Stimulated activated CD8-positive, alpha-beta memory T cell treated with anti-CD3 and anti-CD28 coated beads, Interleukin-2, amount 100 ng/mL, for 1 hour (primary cell): ENCODE measurements at places on chromosomes 5 and 9.

DNA sequence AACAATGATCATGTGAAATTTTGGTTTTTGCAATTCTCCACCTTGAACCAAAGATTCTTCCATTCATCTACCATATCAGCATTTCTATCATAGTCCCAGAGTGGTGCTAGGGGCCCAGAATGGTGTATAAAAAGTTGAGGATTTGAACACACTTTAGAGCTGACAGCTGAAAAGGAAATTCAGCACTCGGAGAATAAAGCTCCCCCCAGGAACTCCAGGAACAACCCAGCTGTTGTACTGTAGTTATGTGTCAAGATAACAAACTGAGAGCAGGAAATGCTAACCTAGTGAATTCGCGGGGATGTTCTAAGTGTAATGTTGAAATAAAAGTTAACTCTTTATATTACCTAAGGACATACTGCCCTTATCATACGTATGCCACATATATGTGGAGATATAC, 216.7 kb downstream of the NFIB start:
- DNase-seq, result no peak

- no peak for DNase-seq
Measured at GRCh38 chr5:1883925-1884677, 1.4 kb upstream of the IRX4 start.

DNA sequence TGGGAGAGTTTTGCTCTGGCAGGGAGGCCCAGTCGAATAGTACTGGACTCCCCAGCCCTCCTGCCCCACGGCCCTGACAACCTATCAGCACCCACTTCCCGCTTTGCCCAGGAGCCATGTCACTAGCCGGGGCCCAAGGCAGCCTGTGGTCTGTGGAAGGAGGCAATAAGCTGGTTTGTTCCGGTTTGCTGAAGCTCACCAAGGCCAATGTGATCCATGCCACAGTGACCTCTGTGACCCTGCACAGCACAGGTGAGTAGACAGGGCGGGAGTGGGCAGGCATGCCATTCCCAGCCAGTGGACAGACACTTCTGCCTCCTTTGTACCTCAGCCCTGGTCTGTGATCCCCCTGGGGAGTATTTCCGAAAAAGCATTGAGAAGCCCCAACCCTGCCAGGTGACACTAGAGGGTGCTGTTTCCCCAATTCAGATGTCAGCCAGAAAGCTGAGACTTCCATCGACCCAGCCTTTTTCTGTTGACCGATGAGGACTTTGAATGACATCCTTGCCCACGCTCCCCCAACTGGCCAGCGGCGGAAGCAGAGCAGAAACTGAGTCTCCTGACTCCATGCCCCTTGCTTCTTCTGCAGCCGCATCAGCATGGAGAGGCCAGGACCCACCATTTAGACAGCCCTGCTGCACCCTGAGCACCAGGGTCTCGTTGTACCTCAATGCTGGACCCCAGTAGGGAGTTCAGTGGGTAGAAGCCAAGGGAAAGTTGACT, 9.6 kb downstream of the PCYOX1L start:
- DNase-seq, result no peak

- no peak for DNase-seq
Measured at GRCh38 chr5:146116361-146116760, 11.0 kb upstream of the PLAC8L1 start.

- DNase-seq, result no peak
Measured at GRCh38 chr5:39650008-39650762, 225.4 kb upstream of the DAB2 start.

DNA sequence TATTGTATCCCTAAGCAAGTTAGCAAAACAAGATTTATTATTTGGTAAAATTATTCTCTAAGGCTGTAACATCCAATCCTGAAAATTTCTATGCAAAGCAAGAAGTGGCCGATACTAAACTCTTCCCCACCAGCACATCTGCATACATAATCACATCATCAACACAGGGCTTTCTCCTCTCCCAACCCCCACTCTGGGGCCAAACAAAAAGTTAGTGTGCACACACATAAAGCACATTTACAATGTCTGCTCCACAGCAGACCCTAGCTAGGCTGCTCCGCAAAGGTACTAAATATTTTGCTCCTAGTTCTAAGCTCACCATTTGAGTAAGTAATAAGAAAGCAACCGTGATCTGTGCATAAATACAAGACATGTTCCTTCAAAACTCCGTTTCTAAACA, 3.6 kb downstream of the RNF130 start:
- no peak for DNase-seq

GRCh38 chr5:170137694-170138214, 32.1 kb downstream of the FOXI1 start:
- no peak for DNase-seq

GRCh38 chr5:93673316-93673954, 68.0 kb downstream of the POU5F2 start:
- no peak for DNase-seq

- DNase-seq, result no peak
Measured at GRCh38 chr9:84945878-84946538, 276.5 kb downstream of the NTRK2 start.

DNA sequence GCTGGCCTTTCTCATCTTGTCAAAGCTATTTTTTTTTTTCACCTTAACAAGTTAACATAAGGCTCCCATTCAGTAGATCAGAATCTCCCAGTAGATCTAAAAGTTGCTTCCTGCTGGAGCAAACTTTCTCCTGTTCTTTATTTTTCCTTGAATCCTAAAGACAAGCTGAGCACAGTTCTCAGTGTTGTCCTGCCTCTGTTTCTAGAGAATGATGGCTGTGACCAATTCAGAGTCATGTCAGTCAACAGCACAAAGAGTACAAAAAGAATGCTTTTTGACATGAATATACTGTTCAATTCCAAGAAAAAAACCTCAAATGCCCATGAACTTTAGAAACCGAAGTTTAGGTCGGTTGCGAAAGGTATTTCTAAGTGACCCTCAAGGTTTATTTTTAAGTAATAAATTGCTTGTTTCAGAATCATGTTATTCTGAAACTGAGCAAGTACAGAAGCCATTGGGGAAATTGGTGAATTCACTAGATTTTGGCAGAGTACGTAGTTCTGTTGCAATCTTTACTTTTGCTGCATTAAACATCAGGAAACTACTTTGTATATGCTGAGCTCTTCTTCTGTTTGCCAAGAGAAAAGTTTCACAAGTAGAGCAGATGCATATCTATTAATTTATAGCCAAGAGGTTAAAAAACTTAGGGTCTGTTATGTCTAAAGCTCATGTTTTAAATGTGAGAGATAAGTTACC, 161.7 kb upstream of the RPS23 start:
- no peak for DNase-seq

- no peak for DNase-seq
Measured at GRCh38 chr5:158487156-158487555, 612.6 kb downstream of the EBF1 start.

GRCh38 chr5:1351156-1351555, 6.3 kb upstream of the CLPTM1L start:
- no peak for DNase-seq

GRCh38 chr9:70462300-70462699, 47.8 kb upstream of the KLF9 start:
- no peak for DNase-seq

GRCh38 chr9:130237763-130238524, 27.6 kb upstream of the HMCN2 start:
- DNase-seq, result no peak

- DNase-seq, result no peak
Measured at GRCh38 chr5:176497852-176498251, 39.4 kb downstream of the RNF44 start.

GRCh38 chr9:131661568-131662288, 78.1 kb downstream of the RAPGEF1 start:
- DNase-seq, result no peak

DNA sequence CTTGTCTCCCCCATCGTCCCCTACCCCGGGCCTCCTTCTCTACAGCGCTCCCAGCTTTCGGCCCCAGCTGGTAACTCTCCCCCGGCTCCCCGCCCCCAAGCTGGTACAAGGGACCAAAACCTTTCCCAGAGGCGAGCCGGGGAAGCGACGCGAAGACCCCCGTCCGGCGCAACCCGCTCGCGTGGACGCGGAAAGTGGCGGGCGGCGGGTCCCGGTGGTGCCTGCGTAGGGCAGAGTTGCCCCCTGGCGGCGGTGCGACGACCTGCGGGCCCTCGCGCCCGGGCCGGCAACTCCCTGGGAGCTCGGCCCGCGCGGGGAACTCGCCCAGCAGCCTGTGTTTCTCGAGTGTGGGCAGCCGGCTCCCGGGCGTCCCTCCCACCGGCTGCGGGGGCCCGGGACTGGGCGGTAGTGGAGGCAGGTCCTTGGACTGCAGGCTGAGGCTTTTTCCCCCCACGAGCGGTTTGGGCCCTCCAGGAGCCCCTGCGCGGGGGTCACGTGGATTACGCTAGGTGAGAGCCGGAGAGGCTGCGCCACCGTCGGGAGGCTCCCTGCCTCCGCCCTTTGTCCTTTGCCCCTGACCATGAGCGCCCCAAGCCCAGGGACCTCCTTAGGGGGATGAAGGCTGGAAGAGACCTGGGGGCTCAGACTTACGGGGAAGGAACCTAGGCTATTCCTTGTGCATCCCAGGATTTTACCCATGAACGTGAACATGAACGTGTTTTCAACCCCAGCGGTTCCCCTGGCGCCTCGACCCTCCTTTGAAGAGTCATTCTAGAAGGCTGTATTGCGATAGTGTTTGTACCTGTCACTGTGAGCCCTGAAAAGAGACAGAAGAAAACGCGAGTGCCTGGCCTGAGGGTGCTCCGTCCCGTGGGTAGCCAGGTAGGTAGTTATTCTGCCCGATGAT, 2.9 kb upstream of the FOXD1 start:
- DNase-seq, result no peak

GRCh38 chr9:113950195-113951031, 74.3 kb downstream of the ZNF618 start:
- no peak for DNase-seq

DNA sequence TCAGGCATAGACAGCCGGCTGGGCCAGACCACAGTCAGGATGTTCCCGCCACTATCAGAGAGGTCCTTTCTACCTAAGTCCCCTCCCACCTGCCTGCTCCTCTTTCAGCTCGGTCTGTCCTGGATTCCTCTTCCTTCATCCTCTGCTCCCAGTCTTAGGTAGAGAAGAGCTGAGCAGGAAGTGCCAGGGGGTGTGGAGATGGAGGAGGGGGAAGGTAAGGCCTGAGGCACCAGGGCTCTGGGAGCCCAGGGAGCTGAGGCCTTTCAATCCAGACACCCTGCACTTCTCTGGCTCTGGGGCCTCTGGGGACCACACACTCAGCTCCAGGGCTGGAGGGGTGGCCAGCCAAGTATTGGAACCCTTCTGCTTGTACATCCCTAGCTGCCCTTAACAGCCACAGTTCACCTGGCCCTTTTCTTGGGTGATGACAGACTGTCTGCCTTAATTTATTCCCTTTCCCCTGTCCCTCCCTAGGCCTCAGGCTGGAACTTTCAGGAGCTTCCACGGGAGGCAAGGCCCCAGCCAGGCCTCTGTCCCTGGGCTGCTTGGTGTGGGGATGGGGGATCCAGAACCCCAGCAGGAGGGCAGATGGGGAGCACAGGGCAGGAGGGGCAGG, 15.6 kb downstream of the IRF1 start:
- DNase-seq, result no peak

DNA sequence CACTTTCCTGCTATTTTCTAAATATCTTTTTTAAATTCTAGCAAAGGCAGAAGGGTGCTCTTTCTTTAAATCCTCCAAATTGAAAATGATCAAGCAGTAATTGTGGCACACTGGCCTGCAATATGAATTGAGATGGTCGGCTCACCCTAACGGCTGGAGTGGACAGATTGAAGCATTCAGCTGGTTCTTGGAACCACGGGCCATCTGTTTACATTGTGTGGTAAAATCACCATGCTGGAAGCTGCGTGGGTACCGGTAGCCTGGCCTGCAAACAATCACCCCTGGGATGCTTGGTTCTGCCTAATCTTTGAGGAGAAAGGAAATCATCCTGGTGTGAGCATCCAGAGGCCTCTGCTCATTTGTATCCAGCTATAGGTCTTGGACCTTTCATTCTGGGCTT, 289.3 kb downstream of the ZNF608 start:
- DNase-seq, result no peak

GRCh38 chr9:109894921-109895758, 115.1 kb downstream of the PALM2AKAP2 start:
- DNase-seq, result no peak
